ENCODE measurements at places on chromosomes 7 and 10. TPM values are rescaled to one million over a fixed set of nuclear protein-coding genes. Genes with fewer than 3 reads are reported as not detected.

TCF7L2 gene
- 4.8 TPM for total RNA-seq

BMI1 gene
- total RNA-seq = 35.0 TPM

SFXN2 gene
- total RNA-seq = 4.3 TPM

GIMAP4 gene
- 0.28 TPM for total RNA-seq

CALCR gene
- not detected for total RNA-seq

HOXA7 gene
- 1.6 TPM for total RNA-seq

IFIT1 gene
- 13.7 TPM for total RNA-seq
